ENCODE measurements at places on chromosomes 16 and 17.

- no peak for DNase-seq
Measured at GRCh38 chr16:88312732-88313131, 70.0 kb upstream of the ZNF469 start.

DNA sequence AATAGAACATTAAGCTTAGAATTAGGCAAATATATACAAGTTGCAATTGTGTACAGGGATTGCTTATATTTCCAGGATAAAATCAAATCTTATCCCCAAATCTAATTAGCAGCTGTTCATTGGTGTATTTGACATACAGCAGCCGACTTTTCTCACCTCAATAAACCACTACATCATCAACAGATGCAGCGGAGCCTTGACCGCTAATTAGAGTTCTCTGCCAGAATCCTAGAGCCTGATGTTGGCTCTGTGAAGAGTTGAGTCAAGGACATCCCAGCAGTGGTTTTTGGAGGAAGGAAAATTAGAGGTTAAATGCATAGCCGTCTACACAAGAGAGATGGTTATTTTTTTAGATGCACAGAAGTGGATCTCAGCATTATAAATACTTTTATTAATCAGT, 221.9 kb upstream of the CACNG5 start:
- DNase-seq = no peak

- DNase-seq = no peak
Measured at GRCh38 chr16:67246756-67247191, 507 bp downstream of the FHOD1 start.

GRCh38 chr17:29618272-29619065, 4.2 kb downstream of the CORO6 start:
- DNase-seq = no peak

DNA sequence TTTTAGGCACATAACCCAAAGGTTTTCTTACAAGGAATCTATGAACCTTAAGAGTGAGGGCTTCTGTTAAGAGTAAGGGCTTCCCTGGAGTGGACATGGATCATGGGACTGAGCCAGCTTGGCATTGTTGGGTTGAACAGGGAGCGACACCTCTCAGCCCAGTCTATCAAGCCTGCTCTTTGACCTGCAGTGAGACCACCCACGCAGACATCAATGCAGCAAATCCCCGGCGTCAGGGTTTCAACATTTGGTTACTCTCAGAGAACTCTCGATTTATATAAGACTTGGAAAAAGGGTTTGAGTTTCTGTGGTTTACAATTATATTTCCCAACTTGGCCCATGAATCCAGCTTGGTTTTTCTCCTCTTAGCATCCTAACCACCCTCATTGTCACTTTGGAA, 299.9 kb downstream of the WWOX start:
- no peak for DNase-seq

GRCh38 chr17:75124041-75124818, 7.3 kb downstream of the NT5C start:
- no peak for DNase-seq
